ENCODE measurements at places on chromosomes 7 and 10.

DNA sequence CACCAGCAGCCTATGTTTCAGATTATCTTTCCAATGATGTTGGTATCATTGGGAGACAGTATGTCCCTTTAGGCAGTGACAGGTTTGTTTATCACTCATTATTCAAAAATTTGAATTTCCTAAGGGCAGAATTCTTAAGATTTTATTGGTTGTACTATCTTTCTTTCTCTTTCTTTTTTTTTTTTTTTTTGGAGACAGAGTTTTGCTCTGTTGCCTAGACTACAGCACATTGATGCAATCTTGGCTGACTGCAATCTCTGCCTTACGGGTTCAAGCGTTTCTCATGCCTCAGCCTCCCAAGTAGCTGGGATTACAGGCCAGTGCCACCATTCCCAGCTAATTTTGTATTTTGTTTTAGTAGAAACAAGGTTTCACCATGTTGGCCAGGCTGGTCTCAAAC lies 111.2 kb downstream of the PON1 start:
- DNase-seq = no peak

- DNase-seq = no peak
Measured at GRCh38 chr7:151218170-151218569, 7.9 kb upstream of the H2BK1 start.

- DNase-seq = peak; percentile 81
Measured at GRCh38 chr7:65750511-65751344, 122.1 kb upstream of the VKORC1L1 start.

DNA sequence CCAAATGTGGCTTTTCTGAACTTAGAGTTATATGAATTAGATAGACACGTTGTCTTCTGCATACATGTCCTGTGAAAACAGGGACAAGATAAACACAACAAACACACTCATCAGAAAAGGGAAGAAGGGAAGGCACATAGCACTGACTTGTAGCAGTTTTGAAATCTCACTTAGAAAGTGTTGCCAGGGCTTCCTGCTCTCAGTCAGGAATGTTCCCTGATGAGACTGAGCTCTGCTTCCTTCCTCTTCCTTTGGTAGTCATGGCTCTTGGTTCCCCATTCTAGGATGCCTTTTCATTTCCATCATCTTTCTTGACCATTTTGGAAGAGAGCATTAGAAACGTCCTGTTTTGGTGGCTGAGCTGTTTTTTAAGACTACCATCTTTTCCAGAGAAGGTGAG lies 233.8 kb upstream of the LYZL1 start:
- no peak for DNase-seq

GRCh38 chr7:28272461-28272877 lies 91.9 kb upstream of the JAZF1 start:
- peak; percentile 8 for DNase-seq

DNA sequence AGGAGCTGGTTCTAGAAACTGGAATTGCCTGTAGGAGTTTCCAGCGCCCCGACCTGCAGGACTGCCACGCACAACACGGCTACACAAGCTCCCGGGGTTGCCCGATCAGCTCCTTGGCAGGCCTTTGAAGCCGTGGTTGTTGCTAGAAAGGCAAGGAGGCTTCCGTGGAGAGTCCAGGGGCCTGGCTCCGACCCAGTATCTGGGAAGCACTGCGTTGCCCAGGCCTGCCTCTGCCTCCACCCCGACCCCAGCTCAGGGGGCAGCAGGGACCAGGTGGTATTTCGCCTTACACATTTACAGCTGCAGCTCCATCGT lies 54.4 kb downstream of the PROSER2 start:
- no peak for DNase-seq

- no peak for DNase-seq
Measured at GRCh38 chr7:89500084-89500483, 654.2 kb upstream of the STEAP1 start.

DNA sequence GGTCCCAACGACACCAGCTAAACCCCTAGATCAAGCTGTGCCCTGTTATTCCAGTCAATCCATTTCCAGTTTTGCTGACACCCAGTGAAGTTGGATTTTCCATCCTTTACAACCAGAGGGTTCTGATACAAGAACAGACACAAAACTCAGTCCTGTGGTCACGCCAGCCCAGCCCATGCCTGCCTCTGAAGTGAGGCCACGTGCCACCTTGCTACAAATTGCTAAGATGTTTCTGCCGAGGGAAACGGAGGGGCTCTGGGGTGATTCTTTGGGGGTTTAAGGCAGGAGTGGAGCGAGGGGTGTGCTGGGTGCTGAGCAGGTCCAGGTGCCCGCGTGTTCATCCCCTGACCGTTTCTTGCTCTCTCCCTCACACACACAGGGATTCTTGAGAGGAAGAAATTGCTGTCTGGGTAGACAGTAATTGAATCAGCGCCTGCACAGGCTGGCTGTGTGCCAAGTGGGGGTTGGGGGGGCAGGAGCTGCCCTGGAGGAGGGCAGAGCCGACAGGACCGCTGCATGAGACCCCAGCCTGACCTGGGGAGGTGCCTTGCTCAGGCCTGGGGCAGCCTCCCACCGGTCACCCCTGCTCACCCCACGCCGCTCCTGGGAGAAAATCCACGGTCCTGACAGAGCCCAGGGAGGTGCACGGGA lies 38.1 kb downstream of the ADAP1 start:
- DNase-seq = no peak

Measured in C1 segment of cervical spinal cord (tissue), 14 donors.